ENCODE measurements at places on chromosomes 1 and 21.

- DNase-seq: no peak
These were observed 672 bp upstream of the PHLDA3 start for GRCh38 chr1:201469645-201470074.

DNA sequence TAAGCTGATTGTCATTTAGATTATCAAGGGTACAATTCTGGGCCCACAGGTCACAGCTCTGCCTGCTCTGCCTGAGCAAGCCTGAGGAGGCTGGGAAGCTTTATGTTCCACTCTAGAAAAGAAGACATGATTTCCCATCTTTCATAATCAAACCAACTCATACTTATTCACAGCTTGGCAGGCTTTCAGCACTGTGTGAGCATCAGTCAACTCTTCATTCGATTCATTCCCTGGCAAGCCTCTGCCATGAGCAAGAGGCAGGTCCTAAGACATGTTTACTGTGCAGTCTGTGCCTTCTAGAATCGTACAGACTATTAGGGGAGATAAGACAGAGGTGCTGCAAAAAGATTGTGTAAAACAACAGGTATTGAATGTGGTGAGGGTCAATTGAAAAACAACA lies 24.5 kb upstream of the KIRREL1 start:
- no peak for DNase-seq

GRCh38 chr1:151888972-151889570 lies 20.2 kb downstream of the THEM4 start:
- DNase-seq: no peak

DNA sequence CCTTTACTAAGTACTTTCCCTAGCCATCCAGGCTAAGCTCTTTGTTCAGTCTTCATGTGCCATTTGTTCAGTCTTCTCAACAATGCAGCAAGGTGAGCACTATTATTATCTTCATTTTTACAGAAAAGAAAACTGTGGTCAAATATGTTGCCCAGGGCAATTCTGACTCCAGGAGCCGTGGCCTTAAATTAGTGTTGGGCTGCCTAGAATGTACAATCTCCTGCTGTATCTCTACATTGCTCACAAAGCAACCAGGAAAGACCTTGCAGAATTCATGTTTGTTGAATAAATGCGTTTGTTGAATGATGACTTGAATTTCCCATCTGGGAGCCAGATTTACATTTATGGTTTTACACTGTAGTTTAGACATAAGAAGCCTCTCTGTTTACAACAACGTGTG lies 14.2 kb downstream of the CD101 start:
- no peak for DNase-seq

DNA sequence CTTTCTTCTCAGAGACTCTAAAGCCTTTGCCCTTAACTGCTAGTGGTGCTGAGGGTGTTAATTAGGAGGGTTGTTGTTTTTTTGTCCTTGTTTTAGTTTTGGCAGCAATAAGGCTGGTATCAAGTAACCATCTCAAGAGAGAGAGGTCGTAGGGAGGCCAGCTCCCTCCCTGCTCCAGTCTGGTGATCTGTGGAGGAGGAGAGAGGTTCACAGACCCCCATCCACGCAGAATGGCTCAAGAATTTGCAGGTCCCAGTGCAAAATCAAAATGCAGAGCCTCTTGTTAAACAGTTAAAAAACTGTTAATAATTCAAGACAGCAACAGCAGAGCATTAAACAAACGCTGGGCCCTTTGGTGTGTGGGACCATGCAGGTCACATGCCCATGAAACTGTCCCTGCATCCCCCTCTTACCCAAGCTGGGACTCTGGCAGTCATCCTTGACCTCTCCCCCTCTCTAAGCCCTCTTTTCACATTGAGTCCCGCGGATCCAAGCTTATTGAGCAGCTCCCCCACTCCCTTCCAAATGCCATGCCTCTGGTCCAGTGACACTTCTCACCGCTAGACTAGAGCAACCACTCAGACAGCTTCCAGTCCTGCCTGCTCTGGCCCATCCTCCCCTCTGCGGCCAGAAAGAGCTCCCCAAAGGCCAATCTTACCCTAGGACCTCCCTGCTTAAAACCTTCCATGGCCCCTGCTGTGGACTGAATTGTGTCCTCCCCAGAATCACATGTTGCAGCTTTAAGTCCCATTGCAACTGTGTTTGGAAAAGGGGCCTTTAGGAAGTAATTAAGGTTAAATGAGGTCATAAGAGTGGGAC lies 47.7 kb upstream of the RPL11 start:
- no peak for DNase-seq

- no peak for DNase-seq
These were observed 470 bp downstream of the TNR start for GRCh38 chr1:175742790-175743459.

DNA sequence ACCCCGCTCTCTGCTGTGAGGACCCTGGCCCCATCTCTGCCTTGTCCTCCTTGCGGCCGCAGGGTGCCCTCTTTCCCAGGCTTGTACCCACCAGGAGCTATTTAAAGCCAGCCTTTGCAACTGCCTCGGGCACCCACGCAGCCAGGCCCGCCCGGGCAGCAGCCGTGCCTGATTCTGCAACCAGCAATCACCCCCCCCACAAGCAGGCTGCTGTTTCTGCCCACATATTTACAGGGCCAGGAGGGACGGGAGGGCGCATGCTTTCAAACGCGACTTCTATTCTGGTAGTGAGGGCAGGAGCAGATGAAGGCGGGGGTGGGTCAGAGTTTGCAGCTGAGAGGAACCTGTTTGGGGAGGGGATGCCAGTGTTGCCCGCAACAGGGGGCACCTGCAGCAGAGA lies 13.6 kb downstream of the GABRD start:
- DNase-seq: no peak

DNA sequence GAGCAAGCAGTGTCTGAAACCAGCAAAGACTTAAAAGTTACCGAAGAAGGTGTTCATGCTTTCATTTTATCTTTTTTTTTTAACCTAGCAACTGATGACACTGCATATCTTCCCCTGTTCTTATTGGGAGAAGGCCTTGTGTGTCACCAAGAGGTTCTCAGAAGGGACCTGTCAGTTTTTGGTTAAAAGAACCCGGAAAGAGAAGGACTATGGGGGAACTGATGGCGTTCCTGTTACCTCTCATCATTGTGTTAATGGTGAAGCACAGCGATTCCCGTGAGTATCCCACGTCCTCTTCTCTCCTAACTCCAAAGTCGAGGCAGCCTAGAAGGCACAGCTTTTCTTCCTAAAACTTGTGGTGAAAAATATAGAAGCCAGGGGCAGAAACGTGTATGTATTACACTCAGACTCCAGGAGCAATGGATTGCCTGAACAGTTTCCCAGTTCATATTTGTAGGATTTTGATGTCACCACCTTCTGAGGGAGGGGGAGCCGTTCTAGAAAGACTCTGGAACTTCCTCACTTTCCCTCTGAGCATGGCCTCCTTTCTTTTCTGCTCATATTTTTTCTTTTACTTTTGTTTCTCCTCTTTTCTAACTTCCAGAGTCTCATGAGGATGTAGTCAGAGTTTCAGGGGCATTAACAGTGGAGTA lies at the start of gene MR1:
TSS of gene MR1 (plus strand) at position 185 of the 653 bp plus-strand sequence. CDS start at position 210, 25 bp downstream.
- DNase-seq: no peak

DNA sequence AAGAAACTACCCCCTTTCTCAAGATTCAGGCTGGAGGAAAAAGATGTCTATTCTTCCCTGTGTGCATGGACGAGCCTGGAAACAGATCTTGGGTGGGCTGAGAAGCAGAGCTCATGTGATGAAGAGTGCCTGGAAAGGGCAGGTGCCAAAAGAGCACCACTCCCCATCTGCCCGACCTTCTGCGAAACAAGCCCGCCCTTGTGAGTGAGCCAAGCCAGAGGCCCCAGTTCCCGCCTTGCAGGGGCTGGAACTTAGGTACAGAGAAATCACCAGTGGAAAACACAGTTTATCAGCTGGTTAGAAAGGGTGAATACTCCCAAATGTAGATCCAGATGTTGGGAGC lies 26.7 kb upstream of the A3GALT2 start:
- no peak for DNase-seq

DNA sequence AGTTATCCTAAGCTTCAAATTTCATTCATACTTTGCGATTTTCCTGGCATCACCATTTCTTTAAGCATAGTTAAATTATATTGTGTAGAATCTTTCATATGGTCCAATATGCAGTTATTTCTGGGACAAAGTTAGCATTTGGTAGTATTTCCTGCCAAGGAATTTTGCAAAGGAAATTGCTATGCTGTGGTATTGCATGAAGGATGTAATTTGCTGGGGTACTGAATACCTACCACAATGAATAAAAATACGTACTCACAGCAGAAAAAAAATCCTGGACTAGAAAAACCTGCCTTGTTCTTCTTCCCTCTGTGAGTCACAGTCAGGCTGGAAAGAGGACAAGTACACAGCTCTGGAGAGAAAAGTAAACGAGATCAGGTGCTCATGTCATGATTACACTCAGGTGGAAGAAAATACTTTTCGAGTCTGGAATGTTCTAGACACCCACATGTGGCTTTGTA lies 241.2 kb downstream of the PTBP2 start:
- no peak for DNase-seq

- DNase-seq: no peak
These were observed 208.1 kb downstream of the PRDM2 start for GRCh38 chr1:13908128-13908527.

GRCh38 chr1:168728473-168729404 lies at the start of gene DPT:
TSS of gene DPT (minus strand) at chr1:168729206. CDS start at chr1:168729174, 32 bp downstream.
- no peak for DNase-seq

DNA sequence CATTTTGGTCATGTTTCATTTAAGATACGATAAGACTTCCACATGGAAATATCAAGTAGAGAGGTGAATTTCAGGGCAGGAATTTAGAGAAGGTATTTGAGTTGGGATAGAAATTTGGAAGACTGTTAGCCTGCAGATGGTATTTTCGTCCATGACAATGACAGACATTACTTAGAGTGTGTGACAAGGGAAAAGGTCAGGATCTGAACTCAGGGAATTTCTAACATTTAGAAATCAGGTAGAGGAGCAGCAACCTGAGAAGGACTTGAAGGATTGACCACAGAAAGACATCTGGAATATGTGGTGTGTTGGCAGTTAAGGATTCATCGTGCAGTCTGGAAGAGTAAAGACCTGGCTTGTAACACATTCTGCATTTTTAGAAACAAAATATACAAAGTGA lies 57.9 kb downstream of the RABGAP1L start:
- no peak for DNase-seq

DNA sequence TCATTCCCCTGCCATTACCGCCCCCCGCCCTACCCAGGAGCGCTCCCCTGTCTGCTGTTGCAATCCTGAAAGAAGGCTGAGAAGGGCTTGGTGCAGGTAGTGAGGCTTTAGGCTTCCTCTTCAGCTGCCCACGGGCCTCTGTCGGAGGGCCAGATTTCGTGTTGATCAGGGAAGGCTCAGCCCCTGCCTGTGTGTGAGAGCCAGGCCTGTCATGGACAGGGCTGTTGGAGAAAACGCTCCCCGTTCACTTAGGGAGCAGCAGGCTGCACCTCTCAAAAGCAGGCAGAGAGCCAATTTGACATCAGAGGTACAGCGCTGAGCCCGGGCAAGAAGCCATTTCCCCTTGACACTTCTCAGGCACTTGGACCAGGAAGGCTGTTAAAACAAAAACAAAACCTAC lies 19.0 kb downstream of the TEX35 start:
- no peak for DNase-seq

- DNase-seq: no peak
These were observed 1.5 kb upstream of the PMVK start for GRCh38 chr1:154937988-154938386.

DNA sequence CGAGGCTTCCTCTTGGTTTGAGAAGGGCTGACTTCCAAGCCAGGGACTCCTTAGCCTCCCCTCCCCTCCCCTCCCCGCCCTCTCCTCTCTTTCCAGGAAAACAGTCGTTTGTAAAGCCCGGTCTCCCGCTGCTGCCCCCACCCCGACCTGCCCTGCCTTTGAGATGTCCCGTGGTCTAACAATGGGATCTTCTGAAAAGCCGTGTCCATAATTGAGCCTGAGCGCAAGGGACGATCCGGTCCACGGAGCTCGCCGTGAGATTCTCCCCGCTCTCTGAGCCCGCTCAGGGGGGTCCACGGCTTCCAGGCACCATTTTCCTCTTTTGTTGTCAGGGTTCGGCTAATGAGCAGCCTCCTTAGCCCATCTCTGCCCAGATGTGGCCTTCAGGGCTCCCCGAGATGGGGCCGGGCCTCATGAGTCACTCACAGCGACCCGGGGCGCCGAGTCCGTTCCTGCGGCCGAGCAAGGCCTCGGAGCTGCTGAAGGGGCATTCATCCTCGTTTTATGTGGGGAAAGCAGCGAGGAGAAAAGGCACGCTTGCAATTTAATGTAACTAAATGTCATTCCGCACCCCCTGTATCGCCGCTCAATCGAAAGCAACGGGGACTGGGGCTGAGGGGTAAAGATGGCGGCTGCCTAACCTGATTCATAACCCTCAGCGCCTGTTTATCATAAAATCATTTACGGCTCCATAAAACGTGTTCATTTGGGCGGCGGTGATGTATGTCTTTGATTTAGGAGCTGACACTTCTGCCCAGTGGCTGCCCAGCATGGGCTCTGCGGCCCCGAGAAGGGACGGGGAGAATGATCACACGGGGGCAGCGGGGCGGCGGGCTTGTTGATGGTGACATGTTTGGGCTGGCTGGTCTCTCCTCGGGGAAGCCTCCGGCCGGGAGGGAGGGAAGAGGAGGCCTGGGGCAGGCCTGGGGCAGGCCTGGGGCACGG lies 232.6 kb upstream of the C1orf174 start:
- no peak for DNase-seq

GRCh38 chr1:212070720-212071302 lies 35.3 kb downstream of the DTL start:
- DNase-seq: no peak

DNA sequence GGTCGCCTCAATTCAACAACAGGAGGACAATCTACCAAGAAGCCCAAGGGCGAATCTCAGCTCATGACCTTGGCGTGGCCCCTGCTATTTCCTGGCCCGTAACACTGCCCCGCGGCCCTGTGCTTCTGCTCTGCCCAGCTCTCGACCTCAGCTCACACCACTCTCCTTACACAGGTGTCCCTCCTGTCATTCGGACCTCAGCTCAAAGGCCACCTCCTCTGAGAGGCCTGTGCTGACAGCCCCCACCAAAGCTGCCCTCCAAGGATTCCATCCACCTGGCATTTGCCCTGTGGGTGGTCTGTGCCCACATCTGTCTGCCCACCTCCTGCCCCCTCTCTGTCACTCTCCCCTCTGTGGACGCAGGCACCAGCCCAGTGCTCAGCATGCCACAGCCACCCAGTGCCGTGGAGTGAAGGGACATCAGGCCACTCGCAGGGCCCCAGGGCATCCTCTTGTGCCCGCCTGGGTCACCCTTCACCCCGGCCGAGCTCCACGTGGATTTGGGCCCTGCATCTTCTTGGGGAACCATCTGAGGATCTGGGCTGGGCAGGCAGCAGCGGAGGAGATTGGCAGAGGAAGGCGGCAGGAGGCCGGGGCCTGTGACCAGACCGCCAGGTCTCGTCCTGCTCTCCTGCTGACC lies 70.3 kb downstream of the DHRS3 start:
- no peak for DNase-seq

GRCh38 chr1:236045771-236046170 lies 19.1 kb downstream of the NID1 start:
- DNase-seq: no peak

- no peak for DNase-seq
These were observed 17.7 kb downstream of the TBX15 start for GRCh38 chr1:118970451-118970850.

- no peak for DNase-seq
These were observed 85.3 kb downstream of the FOXD2 start for GRCh38 chr1:47522935-47523834.

GRCh38 chr1:47758341-47759250 lies 238.6 kb downstream of the TRABD2B start:
- DNase-seq: no peak
